ENCODE measurements at places on chromosomes 3 and 15.

GRCh38 chr3:198076722-198077308 lies 116.8 kb downstream of the LMLN start:
- no peak for DNase-seq

DNA sequence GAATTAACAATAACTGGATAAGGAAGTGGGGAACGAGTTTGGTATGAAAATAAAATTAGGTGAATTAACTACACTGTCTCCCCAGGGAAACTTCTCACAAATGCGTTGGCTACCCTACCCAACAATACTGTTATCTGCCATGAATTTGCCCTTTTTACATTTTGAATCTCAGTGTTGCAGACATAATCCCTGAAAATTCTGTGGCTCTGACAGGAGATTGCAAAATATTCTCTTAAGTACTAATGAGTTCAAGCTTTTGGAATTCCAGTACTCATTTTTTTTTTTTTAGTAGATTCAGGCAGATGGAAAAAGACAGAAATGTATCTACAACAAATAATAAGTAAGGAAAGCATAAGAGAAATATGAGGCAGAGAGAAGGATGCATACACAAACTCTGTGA lies 332.6 kb downstream of the LSAMP start:
- DNase-seq = no peak

DNA sequence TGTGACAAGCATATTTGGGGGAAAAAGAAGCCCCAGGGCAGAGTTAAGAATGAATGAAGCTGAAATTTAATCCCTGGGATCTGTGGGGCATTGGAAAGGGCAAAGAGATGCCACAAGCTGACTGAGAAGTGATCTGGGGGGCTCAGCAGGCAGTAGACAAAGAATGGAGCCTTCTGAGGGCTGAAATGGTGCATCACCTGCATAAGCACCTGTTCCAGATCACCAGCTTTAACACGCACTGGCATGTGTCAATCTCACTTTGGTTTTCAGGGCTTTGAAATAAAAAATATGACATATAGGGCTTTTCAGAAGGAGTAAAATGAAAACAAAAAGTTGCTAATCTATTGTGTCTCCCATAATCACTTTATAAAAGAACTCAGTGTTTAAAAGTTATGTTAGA lies 210.8 kb upstream of the ARHGEF26 start:
- DNase-seq = no peak

- DNase-seq = no peak
Observed at GRCh38 chr15:79105141-79105540, 14.6 kb upstream of the RASGRF1 start.

- no peak for DNase-seq
Observed at GRCh38 chr3:34504775-34505174, 706.3 kb downstream of the PDCD6IP start.

DNA sequence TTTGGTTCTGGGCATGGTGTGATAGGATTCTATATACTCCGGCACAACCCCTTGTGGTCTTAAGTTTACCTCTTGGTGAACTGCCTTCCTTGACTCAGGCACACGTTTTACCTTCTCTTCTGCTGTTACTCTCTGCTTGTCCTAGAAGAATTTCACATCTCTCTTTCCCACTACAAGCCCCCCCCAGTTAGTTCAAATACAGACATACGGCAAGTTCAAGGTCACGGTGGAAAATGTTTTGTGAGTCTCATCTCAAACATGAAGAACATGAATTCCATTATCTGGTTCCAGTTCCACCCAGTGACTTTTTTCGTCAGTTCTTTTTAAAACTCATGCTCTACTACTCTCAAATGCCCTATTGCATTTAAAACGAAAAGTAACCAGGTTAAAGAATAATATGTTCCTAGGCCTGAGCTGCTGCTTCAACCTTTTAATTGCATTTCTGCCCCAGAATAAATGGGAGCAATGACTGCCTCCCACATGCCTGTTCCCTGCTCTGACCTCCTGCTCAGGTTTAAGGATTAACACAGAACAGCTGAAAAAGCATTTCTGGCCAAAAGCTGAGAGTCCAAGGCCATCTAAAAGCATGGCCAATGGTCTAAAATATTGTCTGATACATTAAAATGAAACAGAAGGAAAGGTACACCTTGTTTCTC lies 132.8 kb downstream of the OSBPL10 start:
- DNase-seq = no peak

GRCh38 chr15:96218623-96219455 lies 111.7 kb upstream of the NR2F2 start:
- DNase-seq = no peak

DNA sequence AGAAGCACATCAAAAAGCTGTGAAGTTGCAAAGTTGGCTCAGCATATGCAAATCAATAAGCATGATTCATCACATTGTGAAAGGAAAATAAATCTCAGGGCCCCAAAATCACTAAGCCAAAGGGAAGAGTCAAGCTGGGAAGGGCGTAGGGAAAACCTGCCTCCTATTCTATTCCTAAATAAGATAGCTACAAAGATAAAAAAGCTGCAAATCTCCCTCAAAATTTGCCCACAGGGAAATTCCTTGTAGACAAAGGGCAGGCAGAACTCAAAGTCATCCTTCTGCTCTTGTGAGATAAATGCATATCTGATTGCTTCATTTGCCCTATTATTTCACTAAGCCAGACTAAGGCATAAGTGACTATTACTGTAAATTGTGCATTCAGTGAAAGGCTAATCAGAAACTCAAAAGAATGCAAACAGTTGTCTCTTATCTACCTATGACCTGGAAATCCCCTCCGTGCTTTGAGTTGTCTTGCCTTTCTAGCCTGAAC lies 30.5 kb upstream of the CCNL1 start:
- DNase-seq = no peak

DNA sequence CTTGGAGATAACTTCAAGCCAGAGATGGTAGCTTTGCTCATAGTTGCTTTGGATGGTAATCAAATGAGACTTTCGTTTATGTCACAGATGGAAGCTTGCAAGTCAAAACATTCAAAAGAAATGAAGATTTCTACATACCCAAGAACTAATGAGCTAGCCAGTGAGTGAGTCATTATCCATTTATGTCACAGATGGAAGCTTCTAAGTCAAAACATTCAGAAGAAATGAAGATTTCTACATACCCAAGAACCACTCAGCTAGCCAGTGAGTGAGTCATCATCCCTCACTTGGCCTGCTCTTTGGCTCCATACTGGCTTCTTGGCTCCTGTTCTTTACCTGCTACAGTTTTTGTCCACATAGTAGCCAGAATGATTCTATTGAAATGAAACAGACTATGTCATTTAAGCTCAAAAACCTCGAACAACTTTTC lies 559.8 kb upstream of the CBLB start:
- DNase-seq = peak; percentile 99

DNA sequence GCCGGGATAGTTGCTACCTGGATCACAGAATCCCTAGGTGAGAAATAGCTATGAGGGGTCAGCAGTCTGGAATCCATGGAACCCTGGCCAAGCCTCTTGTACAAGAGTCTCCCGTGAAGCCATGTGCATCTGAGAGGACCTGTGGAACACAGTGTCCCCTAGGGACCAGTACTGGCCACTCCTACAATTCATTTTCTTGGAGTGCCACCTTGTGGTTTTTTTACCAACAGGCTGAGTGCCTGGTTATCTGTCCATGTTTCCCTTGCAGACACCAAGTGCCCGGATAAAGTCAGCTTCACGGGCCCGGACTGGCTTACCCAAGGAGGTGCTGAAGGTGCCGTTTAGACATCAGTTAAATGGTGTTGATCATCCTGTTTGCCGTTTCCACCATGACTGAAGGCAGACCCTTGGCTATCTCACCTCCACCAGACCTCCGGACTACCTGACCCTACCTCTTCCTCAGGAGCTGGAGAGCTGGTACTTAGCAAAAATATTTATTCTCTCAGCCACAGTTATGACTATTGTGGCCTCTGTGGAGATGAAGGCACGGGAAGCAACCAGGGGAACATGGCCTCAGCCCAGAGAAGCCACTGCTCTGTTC lies 93.9 kb downstream of the RBPMS2 start:
- DNase-seq = no peak

DNA sequence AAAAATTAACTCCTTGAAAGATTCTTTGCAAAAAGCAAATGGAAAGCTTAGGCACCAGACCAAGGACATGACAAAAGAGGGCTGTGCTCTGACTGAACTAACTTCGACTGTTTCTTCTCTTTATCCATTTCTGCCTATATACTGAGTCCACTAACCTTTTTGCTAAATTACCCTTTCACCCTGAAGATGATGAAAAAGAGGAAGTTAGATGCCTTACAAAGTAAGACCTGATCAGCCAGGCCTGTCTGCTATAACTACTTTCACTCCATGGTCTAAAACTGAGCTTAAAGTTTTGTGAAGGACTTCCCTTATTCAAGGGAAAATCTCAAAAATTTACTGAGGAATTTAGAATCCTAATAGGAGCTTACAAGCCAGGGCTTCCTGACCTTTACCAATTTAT lies 6.2 kb upstream of the IGSF10 start:
- DNase-seq = no peak

DNA sequence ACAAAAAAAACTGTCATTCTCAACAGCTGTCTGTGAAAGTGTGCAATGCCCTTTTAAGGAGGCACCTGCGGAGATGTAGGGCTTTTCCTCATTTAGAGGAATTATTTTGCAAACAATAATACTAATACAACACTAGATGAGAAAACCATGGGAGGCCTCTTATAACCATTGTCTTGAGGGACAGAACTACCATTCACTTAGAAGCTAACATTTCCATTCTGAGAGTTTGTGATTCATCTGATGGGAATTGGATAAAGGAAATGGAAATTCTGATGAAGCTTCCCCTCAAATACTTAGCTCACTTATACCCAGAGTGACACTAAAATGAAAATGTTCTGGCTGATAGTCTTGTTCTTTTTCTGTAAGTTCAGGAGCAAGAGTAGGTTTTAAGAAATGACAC lies 147.7 kb downstream of the CADPS start:
- no peak for DNase-seq

DNA sequence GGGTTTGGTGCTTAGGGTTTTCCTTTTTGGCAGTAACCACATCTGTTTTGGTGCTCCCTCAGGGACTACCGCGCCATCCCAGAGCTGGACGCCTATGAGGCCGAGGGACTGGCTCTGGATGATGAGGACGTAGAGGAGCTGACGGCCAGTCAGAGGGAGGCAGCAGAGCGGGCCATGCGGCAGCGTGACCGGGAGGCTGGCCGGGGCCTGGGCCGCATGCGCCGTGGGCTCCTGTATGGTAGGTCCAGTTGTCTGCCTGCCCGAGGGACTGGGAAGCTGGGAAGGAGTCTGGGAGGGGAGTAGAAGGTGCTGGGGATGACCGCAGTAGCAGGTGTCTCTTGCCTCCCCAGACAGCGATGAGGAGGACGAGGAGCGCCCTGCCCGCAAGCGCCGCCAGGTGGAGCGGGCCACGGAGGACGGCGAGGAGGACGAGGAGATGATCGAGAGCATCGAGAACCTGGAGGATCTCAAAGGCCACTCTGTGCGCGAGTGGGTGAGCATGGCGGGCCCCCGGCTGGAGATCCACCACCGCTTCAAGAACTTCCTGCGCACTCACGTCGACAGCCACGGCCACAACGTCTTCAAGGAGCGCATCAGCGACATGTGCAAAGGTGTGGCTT lies 6.4 kb downstream of the MCM2 start:
- DNase-seq = no peak

- no peak for DNase-seq
Observed at GRCh38 chr15:78077053-78077870, at the start of gene TBC1D2B. TBC1D2B (minus strand) TSS chr15:78077711; CDS start chr15:78077652, 59 bp downstream.

DNA sequence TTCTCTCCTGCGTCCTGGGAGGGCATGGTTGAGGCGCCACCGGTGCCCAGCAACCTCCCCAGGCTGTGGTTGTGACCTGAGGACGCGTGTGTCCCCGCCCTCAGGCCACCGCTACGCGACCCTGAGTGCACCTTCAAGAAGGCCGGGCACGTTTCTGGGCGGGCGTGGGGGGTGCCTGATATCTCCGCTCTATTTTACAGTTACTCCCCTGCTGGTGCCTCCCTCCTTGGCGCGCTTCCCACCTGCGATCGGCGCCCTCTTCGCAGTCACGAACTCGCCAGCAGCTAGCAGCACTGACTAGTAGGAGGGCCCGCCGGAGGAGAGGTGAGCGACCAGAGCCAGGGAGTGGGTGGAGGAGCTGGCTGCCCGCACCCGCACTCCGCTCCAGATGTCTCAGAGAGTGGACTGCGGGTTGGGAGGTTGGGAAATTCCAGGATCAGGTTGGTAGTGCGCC lies 43.2 kb upstream of the POLG start:
- no peak for DNase-seq

DNA sequence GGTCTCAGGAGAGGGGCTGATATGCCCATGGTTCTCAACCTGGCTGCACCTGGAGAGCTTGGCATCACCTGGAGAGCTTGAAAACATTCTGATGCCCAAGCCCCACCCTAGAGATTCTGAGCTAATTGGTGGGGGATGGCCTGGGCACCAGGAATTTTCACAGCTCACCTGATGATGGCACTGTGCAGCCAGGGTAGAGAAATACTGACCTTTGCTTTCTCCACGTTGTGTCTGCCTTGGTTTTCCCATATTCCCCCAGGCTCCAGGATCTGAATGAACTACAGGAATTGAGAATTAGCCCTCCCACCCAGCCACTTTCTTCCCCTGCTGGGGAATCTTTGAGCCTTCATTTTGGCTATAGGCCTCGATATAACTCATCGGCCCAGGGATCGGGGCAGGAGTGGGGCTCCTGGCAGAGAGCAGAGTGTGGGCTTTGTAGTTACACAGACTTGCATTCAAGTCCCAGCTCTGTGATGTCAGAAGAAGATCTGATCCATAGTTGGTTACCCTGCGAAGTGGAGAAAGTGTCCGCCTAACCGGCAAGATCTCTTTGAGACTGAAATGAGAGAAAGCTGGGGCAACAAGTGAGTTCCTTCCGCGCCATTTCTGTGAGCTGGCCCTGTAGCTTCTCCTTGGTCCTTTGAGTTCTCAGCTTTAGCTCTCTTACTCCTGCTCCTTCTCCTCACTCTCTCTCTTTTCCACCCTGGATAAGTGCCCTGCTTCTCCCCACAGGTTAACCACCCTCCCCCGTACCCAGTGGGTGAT lies 33.1 kb upstream of the UBE2Q2 start:
- no peak for DNase-seq

GRCh38 chr15:75107516-75107907 lies 84.1 kb downstream of the PPCDC start:
- DNase-seq = no peak

GRCh38 chr3:113405180-113405579 lies 36.1 kb downstream of the CFAP44 start:
- no peak for DNase-seq

DNA sequence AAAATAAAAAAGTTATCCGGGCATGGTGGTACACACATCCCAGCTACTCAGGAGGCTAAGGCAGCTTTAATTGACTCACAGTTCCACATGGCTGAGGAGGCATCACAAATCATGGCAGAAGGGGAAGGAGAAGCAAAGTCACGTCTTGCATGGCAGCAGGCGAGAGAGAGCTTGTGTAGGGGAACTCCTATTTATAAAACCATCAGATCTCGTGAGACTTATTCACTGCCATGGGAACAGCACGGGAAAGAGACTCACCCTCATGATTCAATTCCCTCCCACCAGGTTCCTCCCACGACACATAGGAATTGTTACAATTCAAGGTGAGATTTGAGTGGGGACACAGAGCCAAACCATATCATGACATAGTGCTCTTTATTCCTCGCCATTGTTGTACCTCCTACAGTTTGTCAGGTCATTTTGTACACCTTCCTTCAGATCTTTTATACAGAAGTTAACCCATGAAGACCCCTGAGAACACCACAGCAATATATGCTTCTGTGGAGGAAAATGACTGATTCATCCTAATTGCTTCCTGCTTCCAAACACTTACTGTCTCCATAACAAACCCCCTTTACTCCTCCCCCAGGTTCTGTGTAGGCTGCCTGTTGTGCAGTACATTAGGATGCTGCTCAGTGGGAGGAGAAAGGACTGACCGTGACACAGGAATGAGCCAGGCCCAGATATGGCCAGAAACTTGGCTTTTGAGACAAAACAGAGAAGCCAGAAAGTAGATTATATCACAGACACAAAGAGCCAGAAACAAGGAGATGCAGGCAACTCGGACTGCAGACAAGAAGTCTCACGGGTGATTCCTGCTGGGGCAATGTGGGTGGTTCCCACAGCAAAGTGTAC lies 67.9 kb upstream of the HEG1 start:
- DNase-seq = no peak
